Activated CD8-positive, alpha-beta memory T cell treated with anti-CD3 and anti-CD28 coated beads for 48 hours (primary cell): ENCODE measurements at places on chromosomes 11 and 22.

DNA sequence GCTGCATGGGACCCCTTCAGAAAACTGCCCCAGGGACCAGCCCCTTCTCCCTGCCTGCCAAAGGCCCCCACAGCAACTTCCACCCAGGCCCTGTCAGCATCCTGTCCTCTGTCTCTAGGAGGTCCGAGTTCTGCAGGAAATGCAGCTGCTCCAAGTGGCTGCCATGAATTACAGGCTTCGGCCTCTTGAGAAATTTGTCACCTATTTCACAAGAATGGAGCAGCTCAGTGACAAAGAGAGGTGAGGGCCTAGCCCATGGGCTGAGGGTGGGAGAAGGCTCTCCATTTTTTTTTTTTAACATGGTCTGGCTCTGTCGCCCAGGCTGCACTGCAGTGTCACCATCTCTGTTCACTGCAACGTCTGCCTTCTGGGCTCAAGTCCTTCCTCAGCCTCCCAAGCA lies 7.3 kb downstream of the RGL4 start:
- DNase-seq, result no peak

GRCh38 chr11:119617340-119617713 lies 111.7 kb downstream of the NECTIN1 start:
- DNase-seq, result no peak

GRCh38 chr22:27647540-27647939 lies 154.0 kb downstream of the MN1 start:
- DNase-seq, result no peak

GRCh38 chr22:21449531-21450319 lies 17.5 kb upstream of the TMEM191C start:
- no peak for DNase-seq

DNA sequence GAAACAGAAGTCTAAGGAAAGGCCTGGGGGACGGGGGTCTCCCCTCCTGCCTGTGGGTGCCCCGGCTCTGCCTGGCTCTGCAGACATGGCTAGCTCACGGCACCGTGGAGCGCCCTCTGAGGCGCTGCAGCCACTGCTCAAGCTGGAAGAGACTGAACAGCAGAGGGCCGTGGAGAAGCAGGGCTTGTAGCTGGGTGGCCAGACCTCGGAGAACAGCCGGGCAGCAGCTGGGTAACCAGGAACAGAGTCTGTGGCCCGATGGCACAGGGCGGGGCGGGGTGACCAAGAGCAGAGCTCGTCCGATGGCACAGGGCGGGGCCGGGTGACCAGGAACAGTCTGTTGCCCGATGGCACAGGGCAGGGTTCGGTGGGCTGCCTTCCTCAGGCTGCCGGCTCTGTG lies 18.1 kb downstream of the RNH1 start:
- DNase-seq, result no peak

DNA sequence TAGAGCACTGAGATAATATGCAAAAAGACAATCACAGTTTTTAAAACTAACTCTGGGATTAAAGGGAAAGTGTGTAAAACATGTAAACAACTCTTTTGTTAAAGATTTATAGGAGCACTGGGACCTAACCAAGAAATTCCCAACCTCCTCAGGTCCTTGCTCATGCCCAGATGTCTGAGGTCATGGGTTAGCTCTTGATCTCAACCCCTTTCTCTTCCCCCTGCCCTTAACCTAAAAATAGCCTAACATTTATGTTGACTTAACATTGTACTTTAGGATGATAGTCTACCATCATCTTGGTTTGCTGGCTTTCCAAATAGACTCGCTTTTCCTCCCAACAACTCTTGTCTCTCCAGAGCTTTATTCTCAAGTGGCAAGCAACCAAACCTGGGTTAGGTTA lies 258.2 kb upstream of the FAT3 start:
- no peak for DNase-seq

GRCh38 chr11:61537326-61537725 lies 28.8 kb downstream of the LRRC10B start:
- DNase-seq, result no peak

GRCh38 chr22:18082467-18082866 lies 4.7 kb downstream of the PEX26 start:
- no peak for DNase-seq

DNA sequence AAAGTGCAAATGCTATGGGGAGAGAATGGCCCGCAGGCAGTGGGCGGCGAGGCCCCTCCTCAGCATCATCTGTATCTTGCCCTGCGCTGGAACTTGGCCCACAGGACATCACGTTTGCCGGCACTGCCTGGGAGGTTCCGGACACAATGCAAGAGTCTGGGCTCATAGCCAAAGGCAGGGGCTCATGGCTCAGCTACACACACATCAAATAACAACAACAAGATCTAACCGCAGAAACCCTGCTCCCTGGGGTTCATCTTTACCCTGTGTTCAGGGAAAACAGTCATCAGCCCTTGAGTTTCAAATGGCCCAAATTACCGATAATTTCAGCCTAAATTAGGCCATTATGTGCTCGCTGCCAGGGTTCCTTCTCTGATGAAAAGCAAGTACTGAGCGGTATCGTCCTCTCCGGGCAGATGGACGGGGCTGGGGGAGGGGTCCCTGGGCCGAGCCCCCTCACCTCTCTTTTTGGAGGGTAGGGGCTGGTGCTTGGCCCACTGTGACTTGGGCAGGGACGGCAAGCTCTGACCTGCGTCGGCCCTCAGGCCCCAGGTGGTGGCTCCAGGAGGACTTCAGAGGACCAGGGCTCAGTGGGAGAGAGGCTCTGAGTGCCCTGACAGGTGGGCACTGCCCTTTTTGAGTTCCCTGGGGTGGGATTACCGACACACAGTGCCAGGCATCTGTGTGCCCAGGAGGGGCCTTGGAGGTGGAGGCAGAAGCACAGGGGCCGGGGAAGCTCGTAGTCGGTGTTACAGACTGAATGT lies 25.0 kb upstream of the GAL start:
- no peak for DNase-seq
